ENCODE measurements at places on chromosomes 7 and 10.

- no peak for DNase-seq
Observed at GRCh38 chr10:97798958-97799610, 27.3 kb upstream of the SFRP5 start.

GRCh38 chr7:2499719-2500430 lies 19.7 kb upstream of the LFNG start:
- no peak for DNase-seq

- DNase-seq: no peak
Observed at GRCh38 chr10:80530816-80531215, 6.9 kb upstream of the SH2D4B start.

DNA sequence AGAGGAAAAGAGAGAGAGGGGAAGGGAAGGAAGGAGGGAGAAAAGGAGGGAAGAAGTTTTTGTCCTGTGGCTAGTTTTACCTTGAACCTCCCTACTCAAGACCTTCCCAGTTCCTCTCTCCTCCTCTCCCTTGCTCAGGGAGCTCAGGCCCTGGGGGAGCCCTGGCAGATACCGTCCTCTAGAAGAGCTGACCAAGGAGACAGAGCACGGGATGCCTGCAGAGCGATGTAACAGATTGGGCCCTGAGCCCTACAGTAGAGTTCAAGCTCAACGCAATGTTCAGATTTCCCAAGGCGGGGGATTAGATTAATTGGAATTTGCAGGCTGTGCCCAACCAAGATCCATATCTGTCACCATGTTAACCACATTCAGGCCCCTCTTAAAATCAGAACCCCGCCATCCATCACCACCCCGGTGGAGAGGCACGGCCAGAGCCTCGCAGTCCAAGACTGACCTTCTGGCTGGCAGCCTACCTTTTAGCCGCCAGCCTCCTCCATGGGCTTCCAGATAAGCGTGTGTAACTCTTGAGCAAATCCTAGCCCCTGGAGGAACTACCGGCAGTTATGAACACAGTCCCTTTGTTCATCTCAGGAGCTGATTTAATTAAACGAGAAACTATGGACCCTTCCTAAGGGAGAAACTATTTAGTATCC lies 70.6 kb downstream of the KCNMA1 start:
- no peak for DNase-seq

GRCh38 chr10:3486346-3487065 lies 298.5 kb downstream of the KLF6 start:
- DNase-seq: no peak

DNA sequence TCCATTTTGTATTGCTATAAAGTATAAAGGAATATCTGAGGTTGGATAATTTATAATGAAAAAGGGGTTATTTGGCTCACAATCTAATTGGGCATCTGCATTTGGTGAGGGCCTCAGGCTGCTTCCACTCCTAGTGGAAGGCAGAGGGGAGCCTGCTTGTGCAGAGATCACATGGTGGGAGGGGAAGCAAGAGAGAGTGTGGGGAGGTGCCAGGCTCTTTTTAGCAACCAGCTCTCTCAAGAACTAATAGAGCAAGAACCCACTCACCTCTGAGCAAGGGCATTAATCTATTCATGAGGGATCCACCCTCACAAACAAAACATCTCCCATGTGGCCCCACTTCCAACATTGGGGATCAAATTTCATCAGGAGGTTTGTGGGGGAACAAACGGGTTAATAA lies 64.6 kb downstream of the OGDH start:
- DNase-seq: no peak

DNA sequence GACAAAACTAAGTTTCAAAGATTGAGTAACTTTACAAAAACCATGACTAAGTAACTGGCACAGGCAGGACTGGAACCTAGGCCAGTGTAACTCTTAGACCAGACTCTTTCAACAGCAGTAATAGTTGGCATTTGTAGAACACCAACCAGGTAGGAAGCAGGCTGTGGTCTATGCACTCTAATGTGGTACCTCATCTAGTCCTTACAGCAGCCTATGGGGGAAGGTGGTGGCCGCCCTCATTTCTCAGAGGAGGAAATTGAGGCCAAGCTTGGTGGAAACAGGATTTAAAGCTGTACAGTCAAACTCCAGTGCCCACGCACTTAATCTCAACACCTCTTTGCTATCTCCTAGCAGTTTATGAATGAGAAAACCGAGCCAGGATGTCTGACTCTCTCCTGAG lies 165.4 kb upstream of the LRGUK start:
- DNase-seq: no peak

GRCh38 chr10:118746246-118746645 lies 8.5 kb downstream of the CACUL1 start:
- no peak for DNase-seq

DNA sequence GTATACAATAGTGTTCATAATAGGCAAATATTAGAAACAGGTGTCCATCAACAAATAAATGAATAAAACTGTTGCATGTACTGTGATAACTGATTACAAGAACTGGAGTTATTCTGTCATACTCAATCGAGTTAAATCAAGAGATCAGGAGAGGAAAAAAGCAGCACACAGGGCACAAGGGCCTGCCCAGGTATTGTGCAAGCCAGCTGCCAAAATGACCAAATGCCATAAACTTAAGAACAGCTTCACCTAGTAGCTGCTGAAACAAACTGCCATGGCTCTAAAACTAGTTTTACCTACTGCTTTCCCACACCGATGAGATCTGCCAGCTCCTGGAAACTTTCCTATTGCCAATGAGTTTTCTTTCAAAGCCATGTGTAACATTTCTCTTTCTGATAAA lies 12.2 kb downstream of the GSAP start:
- DNase-seq: no peak

- DNase-seq: no peak
Observed at GRCh38 chr7:121499624-121500023, 103.5 kb upstream of the FAM3C start.

GRCh38 chr10:4176500-4177281 lies 391.7 kb upstream of the KLF6 start:
- no peak for DNase-seq

- no peak for DNase-seq
Observed at GRCh38 chr7:27277628-27278027, 35.0 kb downstream of the EVX1 start.

- DNase-seq: no peak
Observed at GRCh38 chr7:155351120-155351870, 53.6 kb downstream of the INSIG1 start.

GRCh38 chr10:18340496-18341051 lies 200.3 kb downstream of the CACNB2 start:
- DNase-seq: no peak

- no peak for DNase-seq
Observed at GRCh38 chr7:113752289-113752688, 166.5 kb downstream of the PPP1R3A start.

DNA sequence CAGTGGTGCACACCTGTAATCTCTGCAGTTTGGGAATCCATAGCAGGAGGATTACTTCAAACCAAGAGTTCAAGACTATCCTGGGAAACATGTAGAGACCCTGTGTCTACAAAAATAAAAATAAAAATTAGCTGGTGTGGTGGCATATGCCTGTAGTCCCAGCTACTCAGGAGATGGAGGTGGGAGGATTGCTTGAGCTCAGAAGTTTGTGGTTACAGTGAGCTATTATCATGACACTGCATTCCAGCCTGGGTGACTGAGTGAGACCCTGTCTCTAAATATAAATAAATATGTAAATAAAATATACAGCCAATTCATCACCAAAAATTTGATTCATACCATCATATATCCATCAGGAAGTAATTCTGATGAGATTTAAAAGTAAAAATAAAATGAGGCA lies 60.9 kb downstream of the ANKRD7 start:
- DNase-seq: no peak

DNA sequence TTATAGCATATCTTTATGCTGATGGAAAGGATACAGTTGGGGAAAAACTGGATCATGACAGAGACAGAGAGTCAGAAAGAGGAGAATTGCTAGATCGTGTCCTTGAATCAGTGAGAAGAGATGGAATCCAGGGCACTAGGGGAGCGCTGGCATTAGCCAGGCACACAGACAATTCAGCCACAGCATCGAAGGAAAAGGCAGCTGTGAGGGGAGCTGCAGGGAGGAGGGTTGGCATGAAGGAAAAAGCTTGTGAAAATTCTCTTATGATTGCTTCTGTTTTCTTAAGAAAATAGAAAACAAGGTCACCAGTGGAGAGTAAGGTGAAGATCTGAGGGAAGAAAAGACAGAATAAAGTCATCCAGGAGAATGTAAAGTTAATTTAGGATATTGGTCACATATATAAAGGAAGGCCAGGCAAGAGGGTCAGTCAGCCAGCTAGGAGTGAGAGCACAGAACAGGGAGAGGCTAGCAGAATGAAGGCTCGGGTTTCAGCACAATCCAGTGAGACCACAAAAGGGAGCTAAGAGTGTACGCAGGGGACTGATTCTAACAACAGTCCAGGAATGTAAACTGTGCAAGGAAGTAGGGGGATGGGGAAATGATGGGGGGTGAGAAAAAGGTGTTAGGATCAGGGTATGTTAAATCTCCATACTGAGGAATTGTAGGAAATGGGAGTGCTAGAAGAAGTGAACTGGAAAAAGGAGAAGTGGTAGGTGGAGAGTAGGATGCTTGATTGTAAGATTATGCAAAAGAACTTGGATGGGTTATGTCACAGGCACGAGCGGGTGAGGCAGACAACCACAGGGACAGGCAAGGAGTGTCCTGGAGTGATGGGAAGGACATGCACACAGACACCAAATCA lies 112.0 kb downstream of the RNF32 start:
- no peak for DNase-seq

GRCh38 chr7:127838816-127839415 lies 186.9 kb downstream of the SND1 start:
- DNase-seq: no peak
